ENCODE measurements at places on chromosomes 5 and 9. TPM values are rescaled to one million over a fixed set of nuclear protein-coding genes. Genes with fewer than 3 reads are reported as not detected.

The TRMO gene
- total RNA-seq: 10.9 TPM

The GRXCR2 gene
- not detected for total RNA-seq

The GRK6 gene
- 33.2 TPM for total RNA-seq

The LHX2 gene
- total RNA-seq: not detected

The OTULINL gene
- total RNA-seq: 0.37 TPM

The PRUNE2 gene
- total RNA-seq: 37.3 TPM

The RETREG1 gene
- total RNA-seq: 2.7 TPM

The ZNF474 gene
- total RNA-seq: under 0.01 TPM

The NTRK2 gene
- total RNA-seq: under 0.01 TPM

The ADCY2 gene
- total RNA-seq: not detected

The CDH6 gene
- total RNA-seq: under 0.01 TPM

The IRX1 gene
- total RNA-seq: 9.6 TPM

The LCN9 gene
- total RNA-seq: not detected

The ALDH1A1 gene
- 0.20 TPM for total RNA-seq

The TICAM2 gene
- 6.2 TPM for total RNA-seq

All from subcutaneous preadipocyte (primary cell).